Jurkat, Clone E6-1 (cell line): ENCODE measurements at places on chromosomes 6 and 20.
A peak's percentile ranks its signal among the peaks of the same experiment; 100 is the strongest.

DNA sequence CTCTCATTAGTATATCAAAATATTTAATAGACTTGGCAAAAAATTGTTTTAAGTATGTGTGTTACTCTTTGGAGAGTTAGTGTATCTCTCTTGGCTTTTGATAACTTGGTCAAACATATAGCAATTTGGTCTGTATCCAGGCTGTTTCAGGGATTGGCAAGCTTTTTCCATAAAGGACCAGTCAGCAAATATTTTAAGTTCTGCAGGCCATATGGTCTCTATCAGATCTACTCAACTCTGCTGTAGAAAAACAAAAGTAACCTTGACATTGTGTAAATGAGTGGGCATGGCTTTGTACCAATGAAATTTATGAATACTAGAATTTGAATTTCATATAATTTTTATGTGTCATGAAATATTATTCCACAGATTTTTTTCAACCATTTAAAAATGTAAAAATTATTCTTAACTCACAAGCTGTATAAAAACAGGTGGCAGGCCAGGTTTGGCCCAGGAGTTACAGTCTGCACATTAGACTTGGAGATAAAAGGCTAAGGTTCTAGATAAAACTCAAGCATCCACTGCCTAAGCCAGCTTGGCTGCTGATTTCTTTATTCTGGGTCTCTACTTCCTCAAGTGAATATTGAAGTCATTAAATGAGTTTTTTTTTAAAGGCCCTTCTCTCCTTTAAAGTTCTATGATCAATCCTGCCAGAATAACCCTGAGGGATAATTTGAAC lies 13.7 kb downstream of the GSTA4 start:
- no peak for DNase-seq

DNA sequence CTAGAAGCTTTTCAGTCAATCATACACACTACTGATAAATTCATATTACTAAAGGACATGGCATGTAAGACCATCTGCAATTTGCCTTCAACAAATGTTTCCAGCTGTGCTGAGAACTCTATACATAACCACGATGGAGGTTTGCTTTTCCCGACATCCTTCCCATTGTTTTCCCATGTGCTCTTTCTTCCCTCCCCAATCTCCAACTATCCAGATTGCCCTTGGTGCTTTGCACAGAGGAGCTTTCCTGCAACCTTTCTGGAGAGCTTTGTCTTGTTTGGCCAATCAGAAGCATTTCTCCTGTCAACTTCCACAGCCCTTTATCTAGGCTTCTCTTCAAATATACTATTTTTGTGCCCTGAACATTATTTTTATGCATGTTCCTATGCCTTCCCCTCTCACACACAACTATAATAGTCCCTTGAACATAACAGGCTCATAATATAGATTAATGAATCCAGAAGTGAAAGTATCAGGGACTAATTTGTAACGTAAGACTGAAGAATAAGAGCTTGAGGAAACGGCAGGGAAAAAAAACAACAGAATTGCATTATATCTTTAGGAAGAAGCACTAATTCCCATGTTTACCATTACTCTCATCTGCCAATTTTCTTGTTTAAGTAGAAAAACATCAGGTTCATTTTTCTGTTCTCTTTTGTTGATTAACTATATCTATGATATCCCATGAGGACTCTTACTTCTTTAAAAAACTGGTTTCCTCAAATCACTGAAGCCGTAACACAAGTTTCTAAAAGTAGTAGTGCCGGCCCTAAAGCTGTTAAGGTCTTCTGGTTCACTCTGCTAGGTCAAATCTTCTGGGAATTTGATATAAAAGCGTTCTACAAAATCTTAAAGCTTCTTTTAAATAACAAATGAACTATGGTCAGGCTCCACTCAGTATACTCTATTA lies 20.1 kb downstream of the SMLR1 start:
- DNase-seq, result no peak

- DNase-seq, result no peak
Observed at GRCh38 chr6:155404937-155405336, 50.7 kb downstream of the NOX3 start.

- no peak for DNase-seq
Observed at GRCh38 chr6:125839471-125839870, 48.7 kb downstream of the NCOA7 start.

DNA sequence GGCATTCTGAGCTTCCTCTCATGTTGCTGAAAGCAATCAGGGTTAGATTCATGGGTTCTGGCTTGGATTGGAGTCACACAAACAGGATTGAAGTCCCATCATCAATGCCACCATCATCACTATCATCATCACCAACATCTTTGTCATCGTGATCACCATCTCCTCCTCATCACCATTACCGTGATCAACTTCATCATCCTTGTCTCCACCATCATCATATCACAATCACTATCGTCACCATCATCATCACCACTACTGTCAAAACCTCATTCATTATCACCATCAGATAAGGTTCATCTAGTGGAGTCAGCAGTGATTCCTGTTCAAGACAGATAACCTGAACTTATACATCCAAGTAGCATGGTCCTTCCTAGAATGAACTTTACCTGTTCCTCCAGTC lies 193.8 kb upstream of the RIN2 start:
- no peak for DNase-seq

DNA sequence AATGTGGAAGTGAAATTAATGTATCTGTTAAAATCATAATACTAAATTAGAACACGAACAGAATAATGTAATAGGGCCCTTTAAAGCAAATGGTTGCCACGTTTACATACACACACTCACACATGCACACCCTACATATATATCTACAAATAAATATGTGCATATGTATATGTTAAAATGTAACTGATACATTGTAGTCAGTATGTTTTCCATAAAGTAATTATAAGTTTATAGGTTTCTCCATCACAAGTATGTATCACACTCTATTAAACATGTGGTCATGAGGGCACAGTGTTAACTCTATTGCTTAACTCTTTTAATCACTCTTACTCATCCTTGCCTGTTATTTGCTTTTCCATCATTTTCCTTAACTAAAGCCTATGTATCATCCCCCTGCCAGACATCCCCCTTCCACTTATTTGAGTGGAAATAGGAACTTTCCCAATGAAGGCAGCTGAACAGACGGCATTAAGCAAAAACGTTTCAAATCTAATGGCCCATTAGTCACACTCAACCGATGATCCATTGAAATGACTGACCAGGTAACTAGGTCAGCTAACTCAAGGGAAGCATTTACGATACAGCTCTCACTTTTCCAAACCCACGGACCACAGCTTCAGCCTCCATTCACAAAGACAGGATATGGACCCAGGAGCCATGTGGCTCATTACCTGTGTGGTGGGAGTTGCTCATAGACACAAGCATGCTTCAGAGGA lies 89.3 kb downstream of the HAO1 start:
- no peak for DNase-seq

GRCh38 chr6:135141728-135142127 lies 39.4 kb upstream of the MYB start:
- no peak for DNase-seq

DNA sequence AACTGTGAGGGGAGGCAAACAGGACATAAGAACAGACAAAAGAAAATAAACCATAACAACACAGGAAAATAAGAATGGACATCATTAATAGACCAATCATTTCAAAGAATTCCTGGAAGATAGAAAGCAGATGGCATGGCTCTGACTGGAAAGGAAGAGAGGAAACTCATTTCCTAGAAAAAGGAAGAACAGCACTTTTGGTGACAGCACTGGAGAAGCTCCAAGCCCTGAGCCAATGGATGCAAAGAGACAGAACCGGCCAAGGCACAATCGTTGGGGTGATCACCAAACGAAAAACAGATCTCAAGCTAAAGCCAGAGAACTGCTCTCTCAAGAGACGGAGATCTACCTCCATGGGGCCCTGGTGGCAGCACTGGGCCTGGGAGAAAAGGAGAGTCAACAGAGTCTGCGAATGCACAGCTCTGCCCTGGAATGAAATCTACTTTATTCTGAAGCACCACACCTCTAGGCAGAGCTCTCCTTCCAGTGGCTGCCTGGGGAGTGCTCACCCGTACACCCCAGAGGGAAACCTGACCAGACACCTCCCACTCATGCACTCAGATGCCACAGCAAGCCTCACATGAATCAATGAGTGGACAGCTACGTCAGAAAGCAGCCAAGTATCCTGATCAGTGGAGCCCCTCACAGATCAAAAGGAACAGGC lies 24.2 kb downstream of the KIAA0319 start:
- DNase-seq, result no peak

DNA sequence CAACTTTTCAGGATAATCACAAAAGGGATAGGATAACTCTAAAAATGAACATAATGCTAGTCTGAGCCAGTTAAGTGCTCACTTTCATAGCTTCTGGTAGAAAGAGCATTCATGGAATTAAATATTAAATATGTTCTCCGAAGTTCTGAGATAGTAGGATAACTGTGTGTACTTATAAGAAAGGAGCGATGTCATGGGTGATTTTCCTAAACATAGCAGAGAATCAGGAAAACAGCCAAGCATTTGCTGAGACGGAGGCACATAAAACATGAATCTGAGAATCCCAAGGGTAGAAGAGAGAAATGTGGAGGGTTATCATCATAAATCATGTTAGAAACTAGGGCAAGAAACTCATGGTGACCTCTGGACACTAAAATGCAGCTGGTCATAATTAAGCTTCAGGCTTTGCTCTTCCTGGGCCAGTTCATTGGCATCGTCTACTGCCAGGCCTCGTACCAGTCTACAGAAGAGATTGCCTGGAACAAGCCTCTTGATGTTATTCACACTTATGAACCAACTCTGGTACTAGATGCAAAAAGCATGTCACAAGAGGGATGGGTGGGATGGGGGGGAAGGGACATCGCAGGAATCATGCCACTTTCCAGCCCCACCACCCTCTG lies 436.6 kb downstream of the PRKN start:
- no peak for DNase-seq

GRCh38 chr6:127514179-127514772 lies 4.9 kb downstream of the MTCL3 start:
- no peak for DNase-seq

- DNase-seq, result no peak
Observed at GRCh38 chr20:50646483-50646996, 44.8 kb downstream of the RIPOR3 start.

- no peak for DNase-seq
Observed at GRCh38 chr20:52200870-52201269, 9.3 kb upstream of the ZFP64 start.

GRCh38 chr20:58169450-58169849 lies 59.0 kb downstream of the ANKRD60 start:
- no peak for DNase-seq

- DNase-seq, result no peak
Observed at GRCh38 chr6:36671687-36672375, 6.7 kb upstream of the CDKN1A start.

GRCh38 chr20:44174996-44175765 lies 11.8 kb downstream of the JPH2 start:
- no peak for DNase-seq

DNA sequence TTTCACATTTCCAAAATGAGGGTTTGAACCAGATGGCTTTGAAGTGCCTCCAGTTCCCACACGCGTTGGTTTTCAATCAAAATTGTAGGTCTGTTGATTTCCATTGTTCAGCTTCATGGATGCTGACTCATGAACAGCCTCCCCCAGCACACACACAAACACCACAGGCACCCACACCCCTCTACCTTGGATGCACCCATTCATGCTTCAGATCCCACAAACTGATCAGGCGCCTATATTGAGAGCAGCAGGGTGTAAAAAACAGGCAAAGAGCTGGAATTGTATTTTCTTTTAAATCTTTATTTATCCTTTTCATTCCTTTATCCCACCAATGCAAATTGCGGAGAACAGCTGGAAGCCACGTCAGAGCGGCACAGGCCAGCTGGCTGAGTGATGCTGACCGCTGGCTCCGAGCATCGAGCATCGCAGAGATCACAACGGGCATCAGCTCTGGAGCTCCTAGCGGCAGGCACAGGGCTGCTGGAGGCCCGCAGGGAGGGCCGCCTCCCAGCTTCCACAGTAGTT lies 29.3 kb upstream of the TBC1D7 start:
- peak; percentile 37 for DNase-seq

GRCh38 chr20:36808317-36809257 lies 35.0 kb upstream of the DSN1 start:
- peak; percentile 41 for DNase-seq

DNA sequence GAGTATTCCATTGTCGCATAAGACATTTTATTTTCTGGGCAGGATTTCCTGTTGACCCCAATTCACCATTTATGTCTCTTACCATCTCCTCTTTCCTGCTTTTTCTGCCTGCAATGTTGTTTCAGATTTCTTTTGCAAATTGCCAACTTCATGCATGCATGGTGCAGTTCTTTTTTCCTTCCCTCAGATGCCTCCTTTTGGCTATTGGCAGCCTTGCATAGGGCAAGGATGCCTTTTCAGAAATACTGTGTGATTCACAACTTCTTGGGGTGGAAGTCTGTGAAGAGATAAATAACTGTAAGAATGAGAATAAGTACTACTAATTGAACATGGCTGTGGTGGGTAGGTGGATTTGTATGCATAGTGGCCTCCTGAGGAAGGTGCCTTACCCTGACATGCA lies 116.7 kb downstream of the SOX4 start:
- no peak for DNase-seq

- DNase-seq, result no peak
Observed at GRCh38 chr6:127716465-127716864, 139.5 kb downstream of the C6orf58 start.

- DNase-seq, result no peak
Observed at GRCh38 chr20:50909413-50909812, 21.8 kb downstream of the ADNP start.

DNA sequence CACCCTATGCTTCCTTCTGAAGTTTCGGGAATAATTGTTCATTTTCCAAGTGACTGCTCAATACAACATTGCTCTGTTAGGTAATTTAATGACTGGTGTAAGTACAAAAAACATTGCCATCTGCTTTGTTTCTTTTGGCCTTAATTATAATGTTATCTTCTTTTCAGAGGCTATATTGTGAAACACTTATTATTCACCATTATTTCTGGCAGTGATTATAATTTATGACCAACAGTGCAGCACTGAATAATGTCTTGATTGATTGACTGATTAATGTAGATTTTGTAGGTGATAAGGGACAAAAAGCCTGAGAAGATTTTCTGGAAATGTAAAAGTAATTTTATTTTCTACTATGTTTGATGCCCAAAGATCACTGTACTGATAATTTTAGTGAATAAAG lies 377.7 kb downstream of the PLCB1 start:
- DNase-seq, result no peak

GRCh38 chr6:136550330-136551071 lies at the start of gene MAP7:
Gene MAP7 (minus strand): TSS chr6:136550422. CDS start chr6:136550408, 14 bp downstream.
- DNase-seq, result no peak

DNA sequence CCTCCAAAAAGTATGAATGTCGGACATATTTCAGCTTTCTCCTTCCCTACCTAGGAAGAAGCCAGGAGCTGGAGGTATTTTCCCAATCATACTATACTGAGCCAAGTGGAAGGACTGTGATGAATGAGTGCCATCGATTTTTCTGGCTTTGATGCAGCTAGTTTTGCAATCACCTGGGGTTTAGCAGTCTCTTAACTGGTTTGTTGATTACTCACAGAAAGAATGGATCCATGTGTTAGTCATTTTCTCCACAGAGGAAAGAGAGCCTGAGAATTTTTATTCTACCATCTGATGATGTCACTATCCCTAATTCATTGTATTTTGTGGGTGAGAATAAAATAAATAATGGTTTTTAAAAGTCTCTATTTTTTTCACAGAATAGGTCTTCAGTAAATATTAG lies 282.9 kb upstream of the RNF217 start:
- no peak for DNase-seq

- no peak for DNase-seq
Observed at GRCh38 chr20:54086507-54087039, 16.2 kb upstream of the BCAS1 start.

- DNase-seq, result no peak
Observed at GRCh38 chr6:20681243-20681684, 147.0 kb downstream of the CDKAL1 start.
